Substantia nigra (tissue), 51 donors: ENCODE measurements at places on chromosomes 7 and 10.

DNA sequence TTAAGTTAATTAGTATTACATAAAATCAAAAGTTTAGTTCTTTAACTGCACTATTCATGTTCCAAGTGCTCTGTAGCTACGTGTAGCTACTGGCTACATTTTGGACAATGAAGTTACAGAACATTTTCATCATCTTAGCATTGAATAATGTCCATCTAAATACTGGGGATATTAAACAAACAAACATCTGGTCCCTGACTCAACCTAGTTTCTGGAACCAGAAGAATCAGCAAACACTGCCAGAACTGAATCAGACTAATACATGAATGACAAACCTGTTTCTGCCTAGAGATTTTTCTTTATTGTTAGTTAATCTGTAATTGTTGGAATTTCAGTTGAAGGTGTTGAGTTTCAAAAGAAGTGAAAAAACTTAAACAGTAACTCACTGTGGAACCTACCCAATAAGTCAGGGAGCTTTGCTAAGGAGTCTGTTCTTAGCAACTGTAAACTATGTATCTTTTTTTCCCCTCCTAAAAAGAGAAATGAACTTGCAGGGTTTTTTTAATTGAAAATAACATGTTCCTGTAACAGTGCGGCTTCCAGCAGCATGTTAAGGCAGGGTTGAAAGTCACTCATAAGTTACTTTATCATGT lies 58.3 kb downstream of the CDK13 start:
- no peak for DNase-seq

DNA sequence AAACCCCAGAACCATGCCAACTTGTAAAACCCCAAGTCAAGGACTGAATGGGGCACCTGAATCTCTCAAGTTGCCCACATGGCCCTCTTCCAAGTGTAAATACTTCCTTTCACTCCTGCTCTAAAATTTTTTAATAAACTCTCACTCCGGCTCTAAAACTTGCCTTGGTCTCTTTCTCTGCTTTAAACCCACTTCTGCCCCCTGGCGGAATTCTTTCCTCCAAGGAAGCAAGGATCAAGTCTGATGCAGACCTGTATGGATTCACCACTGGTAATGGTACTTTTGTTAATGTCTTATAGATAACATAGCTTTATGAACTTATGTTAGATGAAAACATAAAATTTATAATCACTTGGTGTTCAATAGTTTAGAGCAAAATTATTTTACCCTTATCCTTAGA lies 33.8 kb downstream of the SLC16A9 start:
- DNase-seq, result no peak

- no peak for DNase-seq
Measured at GRCh38 chr10:63917363-63917762, 396.2 kb downstream of the REEP3 start.

GRCh38 chr10:62394556-62395018 lies 20.4 kb downstream of the ZNF365 start:
- no peak for DNase-seq

- no peak for DNase-seq
Measured at GRCh38 chr7:131071786-131072504, 255.7 kb upstream of the MKLN1 start.

DNA sequence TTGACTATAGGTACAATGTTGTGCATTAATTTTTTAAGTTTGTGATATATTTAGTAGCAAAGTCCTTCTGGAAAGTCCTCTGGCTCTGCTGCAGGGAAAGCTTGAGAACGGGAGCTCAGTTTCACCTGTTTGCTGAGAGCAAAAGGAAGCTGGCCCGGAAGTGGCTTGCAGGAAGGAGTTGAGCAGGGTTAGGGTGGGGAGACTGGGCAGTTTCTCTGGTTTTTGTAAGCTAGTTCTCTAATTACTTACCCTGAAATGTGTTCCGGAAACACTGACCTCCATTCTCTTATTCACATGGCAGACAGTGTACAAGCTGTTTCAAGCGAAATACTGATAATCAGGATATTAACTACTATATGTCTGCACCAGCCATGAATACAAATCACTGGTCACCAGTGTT lies 22.3 kb downstream of the MAP3K8 start:
- no peak for DNase-seq

DNA sequence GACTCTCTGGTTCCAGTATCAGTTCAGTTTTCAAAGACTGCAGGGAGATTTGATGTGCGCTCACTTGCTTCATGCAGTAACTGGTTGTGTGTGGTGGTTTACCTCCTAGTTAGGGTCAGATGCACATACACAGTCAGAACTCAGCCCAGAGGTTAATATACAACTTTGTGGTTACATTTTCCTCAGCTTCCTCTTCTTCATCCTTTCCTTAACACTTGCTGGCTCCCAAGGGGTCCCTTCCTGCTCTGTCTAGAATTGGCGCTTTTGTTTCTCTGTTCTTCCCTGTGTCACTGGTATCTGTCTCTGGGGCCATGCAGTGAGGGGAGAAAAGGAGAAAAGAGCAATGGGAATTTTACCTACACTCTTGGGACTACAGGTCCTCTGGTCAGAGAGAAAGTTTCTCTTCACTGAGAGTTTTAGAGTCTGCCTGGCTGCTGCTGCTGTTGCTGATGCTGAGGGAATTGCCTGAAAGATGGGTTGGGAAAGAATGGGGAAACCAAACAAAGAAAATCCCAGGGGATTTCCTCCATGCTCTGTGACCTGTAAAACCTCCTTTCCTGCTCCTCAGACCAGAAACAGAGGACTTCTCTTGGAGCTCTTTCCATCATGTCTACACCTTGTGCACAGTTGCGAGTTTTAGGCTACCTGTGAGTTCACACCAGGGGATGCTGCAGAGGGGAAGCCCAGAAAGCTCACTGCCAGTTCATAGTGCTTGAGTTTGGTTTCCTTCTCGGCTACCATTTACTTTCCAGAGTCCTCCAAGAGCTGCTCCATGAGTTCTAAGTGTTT lies 74.6 kb downstream of the WDFY4 start:
- no peak for DNase-seq

- no peak for DNase-seq
Measured at GRCh38 chr10:66538371-66538770, 387.5 kb upstream of the LRRTM3 start.

- no peak for DNase-seq
Measured at GRCh38 chr7:93690021-93690420, 115.5 kb upstream of the CALCR start.

- no peak for DNase-seq
Measured at GRCh38 chr7:37289781-37290180, 158.9 kb downstream of the ELMO1 start.

- no peak for DNase-seq
Measured at GRCh38 chr10:43444897-43445466, 8.1 kb downstream of the ZNF487 start.

DNA sequence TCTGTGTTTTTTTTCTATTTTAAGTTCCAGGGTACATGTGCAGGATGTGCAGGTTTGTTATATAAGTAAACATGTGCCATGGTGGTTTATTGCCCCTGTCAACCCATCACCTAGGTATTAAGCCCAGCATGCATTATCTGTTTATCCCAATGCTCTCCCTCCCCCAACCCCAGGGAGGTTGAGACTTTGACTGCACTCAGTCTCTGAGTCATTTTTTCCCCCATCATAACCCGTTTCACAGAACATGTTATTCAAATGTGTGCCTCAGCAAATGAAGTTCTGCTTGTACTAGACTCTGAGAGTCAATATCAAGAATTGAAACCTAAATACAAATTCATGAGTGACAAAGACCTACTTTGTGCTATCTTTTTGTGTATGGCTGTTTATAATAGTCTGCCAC lies 70.0 kb upstream of the CYP26C1 start:
- DNase-seq, result no peak

DNA sequence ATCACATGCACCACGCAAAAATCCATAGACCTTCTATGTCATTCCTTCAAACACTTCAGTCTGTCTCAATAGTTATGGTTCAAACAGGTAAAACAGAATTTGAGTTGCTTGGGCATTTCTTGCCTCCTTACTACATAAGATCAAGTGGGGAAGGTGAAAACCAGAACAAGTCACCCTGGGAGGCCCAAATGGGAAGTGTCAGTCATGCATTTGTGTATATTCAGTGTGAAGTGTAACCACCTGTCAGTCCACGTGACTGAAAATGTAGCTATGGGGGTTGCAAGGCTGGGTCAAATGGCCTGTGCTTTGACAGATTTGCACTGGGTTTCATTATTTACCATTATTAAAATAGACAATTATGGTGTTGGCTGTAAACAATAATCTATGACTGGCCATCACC lies 176.6 kb upstream of the VIPR2 start:
- no peak for DNase-seq

DNA sequence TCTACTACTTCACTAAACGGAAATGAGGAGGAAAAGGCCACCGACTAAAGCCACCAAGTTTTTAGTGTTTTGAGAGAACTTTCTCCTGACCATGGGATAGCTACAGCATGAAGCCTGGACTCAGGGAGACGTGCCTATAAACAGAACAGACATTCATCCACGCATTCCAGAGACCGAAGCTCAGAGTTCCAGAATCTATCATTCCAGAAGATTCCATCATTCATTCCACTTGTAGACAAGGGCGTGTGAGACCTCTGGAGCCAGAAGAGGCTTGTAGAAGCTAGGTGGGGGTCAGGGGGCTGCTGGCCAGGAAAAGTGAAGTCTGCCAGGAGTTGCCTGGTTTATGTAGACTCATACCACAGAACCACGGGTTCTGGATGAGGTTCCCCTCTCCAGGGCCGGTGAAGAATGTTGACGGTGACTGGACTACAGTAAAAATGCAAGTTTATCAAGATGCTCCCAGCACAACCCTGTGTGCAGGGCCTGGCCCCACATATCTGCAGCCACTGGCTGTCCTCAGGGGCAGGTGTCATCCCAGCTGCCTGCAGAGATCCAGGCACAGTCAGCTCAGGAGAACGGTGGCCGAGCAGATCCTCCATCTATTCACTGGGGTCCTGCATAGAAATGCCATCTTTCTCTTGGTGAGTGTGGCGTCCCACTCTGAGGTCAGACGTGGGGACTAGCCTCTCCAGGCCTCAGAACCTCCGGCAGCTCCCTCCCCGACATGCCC lies 215.7 kb downstream of the USP6NL start:
- no peak for DNase-seq

DNA sequence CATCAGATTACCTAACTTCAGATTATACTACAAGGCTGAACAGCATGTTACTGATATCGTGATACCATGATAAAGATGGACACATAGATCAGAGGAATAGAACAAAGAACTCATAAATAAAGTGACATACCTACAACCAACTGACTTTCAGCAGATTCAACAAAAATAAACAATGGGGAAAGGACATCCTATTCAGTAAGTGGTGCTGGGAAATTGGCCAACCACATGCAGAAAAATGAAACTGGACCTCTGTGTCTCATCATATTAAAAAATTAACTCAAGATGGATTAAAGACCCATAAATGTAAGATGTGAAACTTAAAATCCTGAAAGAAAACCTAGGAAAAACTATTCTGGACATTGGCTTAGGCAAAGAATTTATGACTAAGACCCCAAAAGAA lies 158.6 kb downstream of the ZEB1 start:
- DNase-seq, result no peak

DNA sequence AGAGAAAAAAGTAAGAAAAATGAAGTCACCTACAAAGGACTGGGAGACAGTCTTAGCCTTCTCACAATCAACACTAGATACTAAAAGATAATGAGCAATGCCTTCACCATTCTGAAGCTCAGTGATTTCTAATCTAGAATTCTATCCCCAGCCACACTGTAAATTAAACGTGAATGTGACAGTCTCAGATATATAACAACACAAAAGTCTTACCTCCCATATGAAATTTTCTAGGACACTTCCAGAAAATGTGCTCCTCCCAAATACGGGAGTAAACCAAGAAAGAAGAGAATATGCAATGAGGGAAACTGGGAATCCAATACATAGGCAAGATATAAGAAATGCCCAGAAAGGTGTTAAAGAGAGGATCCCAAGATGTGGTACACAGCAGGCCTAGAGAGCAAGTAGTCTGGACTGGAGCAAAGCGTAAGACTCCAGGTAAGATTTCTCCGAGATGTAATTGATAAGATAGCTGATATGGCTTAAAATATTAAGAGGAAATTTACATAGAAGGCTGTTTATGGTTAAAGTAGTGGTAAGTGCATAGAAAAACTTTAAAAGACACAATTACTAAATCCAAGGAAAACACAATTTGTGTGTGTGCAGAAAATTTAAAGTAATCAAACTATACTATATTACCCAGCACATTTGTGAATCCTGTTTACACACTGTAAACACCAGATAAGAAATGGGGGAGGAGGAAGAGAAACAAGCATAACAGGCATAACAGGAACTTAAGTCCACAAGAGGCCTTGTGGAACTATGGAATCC lies 44.1 kb downstream of the SGMS1 start:
- no peak for DNase-seq

GRCh38 chr7:19116121-19117090 lies 1.0 kb downstream of the TWIST1 start:
- DNase-seq, result no peak

DNA sequence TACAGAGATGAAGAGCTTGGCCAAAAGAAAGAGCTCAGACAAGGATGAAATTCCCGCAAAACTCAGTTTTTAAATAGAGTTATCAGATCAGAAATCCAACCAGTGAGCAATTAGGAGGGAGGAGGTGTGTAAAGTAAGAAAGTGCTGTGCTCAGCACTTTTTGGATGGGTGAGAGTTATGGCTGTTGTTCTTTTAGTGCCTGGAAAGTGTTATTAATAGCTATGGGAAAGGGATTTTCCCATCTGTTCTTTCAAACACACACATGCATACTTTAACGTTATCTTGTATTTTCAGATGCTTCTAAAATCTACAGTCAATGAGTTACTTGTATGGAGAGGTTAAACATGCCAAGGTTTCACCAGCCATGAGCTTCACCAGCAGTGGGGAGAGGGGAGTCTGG lies 107.3 kb upstream of the TMEM72 start:
- no peak for DNase-seq

DNA sequence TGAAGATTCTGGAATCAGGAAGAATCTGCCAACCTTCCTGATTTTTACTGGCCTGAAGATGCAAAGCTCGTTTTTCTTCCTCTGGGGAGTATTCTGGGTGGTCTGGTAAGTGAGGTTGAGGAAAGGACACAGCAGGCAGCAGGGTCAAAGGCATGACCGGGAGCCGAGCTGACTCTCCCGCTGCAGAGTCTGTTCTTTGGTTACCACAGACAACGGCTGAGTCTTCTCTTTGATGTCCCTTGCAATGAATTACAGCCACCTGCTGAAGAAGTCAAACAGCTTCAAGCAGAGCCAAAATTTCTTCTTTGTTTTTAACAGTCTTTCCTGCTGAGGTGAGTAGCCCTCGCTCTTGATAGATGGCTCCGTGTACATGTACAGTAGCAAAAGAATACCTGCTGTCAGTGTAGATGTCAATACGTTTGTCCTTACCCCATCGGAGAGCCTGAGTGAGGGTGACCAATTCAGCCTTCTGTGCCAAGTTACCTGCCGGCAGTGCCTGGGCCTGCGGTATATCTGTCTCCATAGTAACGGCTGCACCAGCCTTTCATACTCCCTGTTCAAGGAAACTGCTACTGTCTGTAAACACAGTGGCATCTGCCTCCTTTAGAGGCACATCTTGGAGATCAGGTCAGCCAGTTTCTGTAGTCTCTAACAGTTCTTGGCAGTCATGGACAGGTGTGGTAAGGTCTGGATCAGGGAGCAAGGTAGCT lies 76.4 kb downstream of the PRR15 start:
- no peak for DNase-seq

DNA sequence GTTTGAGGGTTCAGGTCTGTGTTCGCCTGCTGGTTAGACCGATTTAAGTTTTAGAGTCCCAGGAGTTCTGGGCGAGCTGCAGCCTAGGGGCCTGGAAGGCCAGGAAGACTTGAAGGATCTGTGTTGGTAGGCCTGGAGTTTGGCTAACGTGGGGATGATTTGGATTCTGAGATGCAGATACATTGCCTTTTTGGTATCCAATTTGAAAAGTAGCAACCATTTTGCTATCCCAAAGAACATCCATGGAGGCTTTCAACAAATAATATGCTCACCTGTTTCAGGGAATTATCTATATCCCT lies 433 bp upstream of the TRIM4 start:
- no peak for DNase-seq
